Iris pigment epithelial cell (primary cell): ENCODE measurements at places on chromosomes 1 and 21.

- no peak for DNase-seq
Measured at GRCh38 chr1:167499664-167500101, 18.6 kb downstream of the CD247 start.

DNA sequence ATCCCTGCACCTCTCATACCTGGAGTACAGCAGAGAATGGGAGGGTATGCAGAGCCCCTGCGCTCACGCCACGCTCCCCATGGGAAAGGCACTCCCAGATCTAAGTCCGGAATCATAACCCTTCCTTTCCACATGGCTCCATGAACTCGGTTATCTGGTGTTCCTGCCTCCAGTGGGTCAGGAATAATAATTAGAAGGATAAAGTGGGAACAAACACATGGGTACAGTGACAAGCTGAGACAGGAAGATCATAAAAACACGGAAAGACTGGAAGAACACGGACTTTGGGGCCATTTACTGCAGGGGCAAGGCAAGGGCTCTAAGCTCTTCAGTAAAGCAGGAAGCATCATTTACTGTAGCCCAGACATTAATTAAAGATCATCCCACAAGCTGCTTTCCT is 48.6 kb downstream of the FOXO6 start:
- no peak for DNase-seq

DNA sequence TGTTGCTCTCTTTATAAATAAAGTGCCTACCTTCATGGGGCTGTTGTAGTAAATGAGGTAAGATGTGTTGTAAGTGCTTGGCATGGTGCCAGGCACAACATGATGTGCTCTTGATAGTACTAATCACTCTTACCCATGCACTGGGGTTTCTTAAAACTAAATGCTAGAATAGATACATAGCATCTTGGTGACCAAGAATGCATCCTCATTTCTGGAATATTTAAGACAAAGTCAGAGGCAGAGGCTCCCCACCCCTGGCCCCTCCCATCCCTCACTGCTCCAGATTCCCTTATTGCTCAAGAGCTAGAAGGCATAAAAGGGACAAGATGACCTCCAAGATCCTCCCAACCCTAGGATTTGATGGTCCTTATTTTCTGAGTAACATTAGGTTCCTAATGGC is 61.3 kb downstream of the GLUL start:
- DNase-seq = peak; percentile 15

DNA sequence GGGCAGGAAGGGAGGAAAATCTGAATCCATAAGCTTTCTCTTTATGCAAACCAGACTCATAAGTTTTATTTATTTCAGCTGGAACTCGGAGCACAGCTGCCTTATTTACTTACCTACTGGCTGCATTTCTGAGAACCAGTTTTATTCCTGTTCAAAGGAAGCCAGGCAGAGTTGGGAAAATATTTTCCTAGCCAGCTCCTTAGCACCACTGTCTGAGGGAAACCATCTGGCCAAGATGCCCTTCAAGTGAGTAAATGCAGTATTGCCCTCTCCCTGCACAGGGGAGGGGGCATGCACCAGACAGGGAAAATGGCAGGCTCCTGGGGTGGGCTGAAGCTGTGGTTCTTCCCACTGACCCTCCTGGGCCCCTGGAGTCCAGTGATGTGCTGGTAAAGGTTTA is 28.9 kb upstream of the FMOD start:
- DNase-seq = no peak

GRCh38 chr1:22521692-22522091 is 41.6 kb upstream of the EPHA8 start:
- DNase-seq = no peak

DNA sequence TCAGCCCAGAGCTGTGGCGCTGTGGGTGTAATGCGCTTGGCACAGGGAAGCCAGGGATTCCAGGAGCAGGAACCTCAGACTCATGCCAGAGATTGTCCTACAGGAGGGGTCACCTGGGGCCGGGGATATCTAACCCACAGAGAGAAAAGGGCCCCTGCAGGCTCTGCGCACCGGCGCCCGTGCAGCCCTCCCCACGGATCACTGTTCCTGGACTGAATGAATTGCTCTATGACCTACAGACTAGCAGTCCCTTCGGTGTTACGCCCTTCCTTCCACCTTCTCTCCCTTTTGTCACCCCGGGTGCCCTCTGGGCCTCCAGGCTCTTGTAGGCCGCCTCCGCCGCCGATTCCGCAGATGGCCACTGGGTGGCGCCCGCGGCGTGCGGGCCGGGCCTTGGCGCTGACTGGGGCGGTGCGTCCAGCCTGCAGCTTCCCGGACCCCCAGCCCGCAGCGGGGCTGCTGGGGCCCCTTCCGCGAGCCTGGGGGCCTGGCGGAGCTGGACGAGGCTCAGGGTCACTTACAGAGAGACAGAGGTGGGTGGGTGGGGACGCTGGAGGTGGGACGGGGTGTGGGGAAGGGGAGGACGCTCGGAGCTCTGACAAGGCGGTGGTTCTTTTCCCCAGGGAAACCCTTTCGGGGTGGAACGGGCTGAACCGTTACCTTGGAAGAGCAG is 101.3 kb downstream of the IER5 start:
- peak; percentile 41 for DNase-seq

DNA sequence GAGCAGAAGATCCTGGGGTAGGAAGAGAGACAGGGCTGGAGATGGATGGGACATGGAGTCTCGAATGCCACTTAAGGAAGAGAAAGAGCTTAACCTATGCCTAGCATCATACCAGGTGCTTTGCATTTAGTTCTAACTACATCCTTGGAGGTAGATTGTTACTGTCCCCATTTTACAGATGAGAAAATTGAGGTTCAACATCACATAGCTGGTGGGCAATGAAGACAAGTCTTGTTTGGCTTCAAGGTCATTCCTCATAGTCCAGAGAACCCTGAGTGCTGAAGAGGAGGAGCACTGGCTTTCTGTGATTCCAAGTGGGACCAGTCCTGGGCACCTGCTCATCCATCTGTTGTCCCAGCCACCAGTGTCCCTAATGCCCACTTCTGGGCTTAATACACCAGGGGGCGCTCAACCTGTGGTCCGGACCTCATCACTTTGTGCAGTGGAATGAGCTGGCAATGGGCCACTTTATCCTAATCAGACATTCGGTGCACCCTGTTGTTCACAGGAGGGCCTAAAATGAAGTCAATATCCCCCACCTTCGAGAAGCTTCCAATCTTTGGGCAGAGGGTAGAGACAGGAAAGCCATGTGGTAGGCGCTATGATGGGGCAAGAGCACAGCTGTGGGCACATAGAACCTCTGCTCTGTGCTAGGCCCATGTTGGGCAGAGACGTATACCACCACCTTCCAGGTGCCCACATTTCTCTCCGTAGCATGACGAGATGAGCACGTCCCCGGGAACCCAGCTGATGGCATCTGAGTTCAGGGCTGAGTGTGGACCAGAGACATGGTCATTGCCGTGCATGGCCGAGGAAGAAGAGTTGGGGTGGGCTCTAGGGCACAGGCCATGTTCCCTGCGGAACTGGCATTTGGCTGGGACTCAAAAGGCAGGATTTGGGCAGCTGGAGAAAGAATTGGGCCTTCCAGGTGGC is 9.2 kb downstream of the RPS6KA1 start:
- DNase-seq = peak; percentile 18

DNA sequence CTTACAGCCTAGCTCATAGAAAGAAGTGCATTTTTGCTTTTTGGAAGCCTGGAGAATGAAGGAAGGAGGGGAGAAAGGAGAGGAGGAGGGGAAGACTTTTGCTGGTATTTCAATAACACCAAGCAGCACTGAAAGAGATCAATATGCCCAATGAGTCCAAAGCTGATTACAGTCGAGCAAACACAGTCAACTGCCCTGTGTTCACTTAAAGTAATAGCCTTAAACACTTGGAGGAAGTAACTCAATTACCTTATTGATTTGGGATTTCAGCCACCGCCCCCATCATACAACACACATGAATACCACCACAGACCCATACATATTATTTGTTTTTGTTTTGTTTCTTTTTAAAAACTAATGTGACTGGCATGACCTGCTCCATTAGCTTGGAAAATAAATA is 23.3 kb upstream of the RXRG start:
- no peak for DNase-seq

DNA sequence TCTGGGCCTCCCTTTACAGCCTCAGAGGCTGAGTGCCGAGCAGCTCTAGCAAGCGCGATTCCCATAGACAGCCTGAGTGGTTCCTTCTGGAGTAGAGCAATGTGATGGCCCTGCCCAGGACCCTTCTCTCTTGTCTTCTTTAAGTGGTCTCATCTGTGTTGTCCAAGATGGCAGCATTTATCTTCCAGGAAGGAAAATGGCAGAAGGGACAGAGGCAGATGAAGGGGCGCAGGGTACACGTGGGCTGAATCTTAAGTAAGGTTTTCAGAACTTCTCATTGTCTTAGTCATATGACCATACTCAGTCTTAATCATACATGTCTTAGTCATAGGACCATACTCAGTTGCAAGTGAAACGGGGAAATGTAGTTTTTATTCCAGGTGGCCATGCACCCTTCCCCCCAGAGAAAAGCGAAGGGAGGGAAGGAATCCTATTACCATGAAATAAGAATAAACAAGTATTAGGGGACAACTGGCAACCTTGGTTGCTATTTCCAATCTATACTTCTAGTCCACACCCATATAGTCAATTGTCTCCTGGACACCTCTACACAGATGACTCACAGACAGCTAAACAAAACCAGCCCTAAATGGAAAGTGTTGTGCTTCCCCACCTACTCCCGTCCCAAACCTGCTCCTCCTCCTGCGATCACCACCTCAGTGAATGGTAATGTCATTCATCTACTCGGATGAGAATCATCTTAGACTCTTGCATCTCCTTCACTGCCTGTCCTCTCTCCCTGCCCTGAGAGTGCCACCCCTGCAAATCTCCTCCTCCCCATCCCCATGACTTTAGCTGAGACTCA is 13.3 kb downstream of the OVAAL start:
- DNase-seq = no peak

GRCh38 chr1:245337829-245338484 is 183.2 kb downstream of the KIF26B start:
- no peak for DNase-seq

GRCh38 chr1:235910357-235911299 is 43.9 kb upstream of the LYST start:
- peak; percentile 95 for DNase-seq

GRCh38 chr1:88141499-88142074 is 542.5 kb upstream of the PKN2 start:
- DNase-seq = no peak

DNA sequence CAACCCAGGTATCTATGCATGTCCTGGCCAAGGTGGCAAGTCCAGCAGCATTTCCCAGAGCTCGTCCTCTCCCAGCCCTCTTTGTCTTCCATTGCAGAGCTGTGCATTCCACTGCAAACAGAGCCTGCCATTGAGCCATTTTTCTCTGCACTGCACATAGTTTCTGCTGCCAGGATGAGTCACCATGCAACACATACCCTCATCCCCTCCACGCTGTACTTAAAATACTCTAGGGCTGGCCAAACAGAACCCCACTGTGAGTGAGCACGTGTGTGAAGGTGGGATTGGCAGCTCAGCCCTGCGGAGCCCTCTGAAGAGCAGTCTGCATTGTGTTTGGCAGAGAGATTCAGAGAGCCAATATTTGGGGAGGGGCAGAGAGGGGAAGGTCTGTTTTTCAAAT is 3.9 kb upstream of the ATP1B1 start:
- peak; percentile 83 for DNase-seq

DNA sequence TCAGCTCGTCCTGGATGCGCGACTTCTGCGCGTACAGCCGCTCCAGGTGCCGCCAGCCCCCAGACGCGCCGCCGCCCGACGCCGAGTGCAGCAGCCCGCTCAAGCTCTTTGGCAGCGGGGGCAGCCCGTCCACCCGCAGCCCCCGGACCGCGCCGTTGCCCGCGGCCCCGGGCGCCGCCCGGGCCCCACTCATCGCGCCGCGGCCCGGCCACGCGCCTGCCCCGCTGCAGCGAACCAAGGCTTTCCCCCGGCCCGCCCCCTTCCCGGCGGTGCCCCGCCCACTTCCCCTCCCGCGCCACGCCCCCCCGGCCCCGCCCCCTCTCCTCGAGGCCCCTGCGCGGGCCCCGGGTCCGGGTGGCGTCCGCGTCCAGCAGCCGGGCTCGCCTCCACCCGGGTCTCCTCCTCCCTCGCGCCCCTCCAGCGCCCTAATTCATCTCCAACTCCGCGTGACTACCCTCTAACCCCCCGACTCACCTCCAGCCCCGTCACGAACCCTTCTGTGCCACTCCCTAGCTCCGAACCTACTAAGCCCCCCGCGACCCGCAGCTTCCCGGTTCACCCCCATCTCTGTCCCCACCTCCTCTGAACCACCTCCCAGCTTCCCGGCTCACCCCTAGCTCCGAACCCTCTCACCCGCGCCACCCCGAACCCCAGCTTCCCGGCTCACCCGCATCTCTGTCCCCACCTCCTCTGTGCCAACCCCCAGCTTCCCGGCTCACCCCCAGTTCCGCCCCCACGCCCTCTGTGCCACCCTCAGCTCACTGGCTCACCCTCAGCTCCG is at the start of gene FAM89A:
TSS of gene FAM89A (minus strand) at position 236 of the 781 bp plus-strand sequence. CDS start at position 193, 43 bp downstream.
- peak; percentile 48 for DNase-seq

GRCh38 chr1:186536273-186536890 is 75.5 kb upstream of the PDC start:
- DNase-seq = peak; percentile 47

DNA sequence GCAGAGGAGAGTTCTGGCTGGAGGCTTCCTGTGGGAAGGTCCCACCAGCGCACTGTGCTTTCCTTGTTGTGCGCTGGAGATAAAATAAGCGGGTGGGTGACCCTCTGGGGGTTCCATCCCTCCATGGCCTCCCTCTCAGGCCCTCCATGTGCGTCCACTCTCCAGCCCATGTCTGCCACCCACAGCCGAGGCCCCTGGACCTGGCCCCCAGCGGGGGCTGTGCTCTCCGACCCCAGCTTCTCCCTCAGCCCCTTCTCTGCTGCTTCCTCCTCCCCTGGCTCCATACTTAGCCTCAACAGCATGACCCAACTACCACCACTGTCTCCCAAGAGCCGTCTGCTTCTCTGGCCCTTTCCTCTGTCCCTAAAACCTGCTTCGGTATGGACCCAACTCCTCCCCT is 61.4 kb downstream of the GNG4 start:
- DNase-seq = no peak

DNA sequence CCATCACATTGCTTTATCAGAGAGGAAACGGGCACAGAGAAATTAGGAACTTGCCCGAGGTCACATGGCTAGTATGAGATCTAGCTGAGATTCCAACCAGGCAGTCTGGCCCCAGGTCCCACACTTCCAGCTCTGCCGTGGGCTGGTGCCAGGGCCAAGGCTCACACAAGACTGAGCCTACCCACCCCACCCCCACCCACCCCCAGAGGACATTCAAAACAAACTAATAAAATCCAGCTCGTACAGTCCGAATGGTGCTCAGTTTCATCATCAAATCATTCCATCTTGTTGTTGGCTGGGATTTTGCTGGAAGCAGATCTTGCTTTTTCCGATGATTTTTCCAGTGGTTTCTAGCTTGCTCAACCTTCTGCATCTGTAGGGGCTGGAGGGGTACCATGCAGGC is 27.9 kb downstream of the MATN1 start:
- DNase-seq = no peak

- DNase-seq = no peak
Measured at GRCh38 chr21:36254106-36254941, 65.7 kb upstream of the MORC3 start.

DNA sequence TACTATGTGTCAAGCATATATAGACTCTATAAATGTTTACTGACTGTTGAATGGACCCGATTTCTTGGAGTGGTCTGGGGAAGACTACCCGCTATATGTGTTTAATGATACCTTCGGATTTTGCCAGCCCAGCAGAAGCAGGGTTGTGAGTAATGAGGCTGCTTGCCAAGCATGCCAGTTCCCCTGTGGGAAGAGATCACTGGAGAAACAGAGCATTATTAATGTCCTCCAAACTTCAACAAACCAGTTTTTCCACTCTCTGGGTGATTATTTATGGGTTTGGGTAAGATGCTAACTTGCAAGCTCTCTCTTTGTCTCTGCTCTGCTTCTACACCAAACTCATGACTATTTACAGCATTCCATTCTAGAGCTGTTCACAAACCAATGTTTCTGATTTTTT is 25.1 kb upstream of the PHGDH start:
- DNase-seq = no peak
